Activated T-helper 1 cell treated with anti-CD3 and anti-CD28 coated beads, Interleukin-2, amount 50 U/mL, for 16 hours (primary cell): ENCODE measurements at places on chromosomes 6 and 20.

GRCh38 chr20:46215913-46216707 lies 92.2 kb downstream of the CDH22 start:
- DNase-seq = no peak

DNA sequence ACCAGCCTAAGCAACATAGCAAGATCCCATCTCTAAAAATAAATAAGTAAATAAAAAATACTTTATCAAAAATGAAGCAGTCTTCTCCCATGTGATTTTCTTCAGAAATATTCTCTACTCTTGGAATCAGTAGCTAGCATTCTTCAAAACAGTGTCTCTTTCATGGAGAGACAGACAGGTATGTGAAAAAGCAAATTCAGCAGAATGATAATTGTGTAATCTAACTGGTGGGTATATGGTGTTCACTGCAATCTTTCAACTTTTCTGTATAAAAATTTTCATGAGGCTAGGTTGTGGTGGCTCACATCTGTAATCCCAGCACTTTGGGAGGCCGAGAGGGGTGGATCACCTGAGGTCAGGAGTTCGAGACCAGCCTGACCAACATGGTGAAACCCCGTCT lies 7.9 kb downstream of the MRS2 start:
- DNase-seq = no peak

DNA sequence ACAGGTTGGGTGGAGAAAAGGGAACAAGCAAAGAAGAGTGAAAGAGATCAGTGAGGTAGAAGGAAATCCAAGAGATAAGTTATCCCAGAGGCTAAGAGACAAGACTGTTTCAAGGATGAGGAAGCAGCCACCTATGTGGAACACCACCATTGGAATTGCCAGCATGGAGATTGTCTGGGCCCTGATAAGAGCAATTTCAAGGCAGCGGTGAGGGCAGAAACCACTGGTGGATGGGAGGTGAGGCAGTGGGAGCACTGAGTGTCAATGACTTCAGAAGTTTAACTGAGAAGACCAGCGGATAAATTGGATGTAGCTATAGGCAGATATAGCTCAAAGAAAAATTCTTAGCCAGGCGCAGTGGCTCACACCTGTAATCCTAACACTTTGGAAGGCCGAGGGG lies 56.7 kb downstream of the SNX5 start:
- no peak for DNase-seq

DNA sequence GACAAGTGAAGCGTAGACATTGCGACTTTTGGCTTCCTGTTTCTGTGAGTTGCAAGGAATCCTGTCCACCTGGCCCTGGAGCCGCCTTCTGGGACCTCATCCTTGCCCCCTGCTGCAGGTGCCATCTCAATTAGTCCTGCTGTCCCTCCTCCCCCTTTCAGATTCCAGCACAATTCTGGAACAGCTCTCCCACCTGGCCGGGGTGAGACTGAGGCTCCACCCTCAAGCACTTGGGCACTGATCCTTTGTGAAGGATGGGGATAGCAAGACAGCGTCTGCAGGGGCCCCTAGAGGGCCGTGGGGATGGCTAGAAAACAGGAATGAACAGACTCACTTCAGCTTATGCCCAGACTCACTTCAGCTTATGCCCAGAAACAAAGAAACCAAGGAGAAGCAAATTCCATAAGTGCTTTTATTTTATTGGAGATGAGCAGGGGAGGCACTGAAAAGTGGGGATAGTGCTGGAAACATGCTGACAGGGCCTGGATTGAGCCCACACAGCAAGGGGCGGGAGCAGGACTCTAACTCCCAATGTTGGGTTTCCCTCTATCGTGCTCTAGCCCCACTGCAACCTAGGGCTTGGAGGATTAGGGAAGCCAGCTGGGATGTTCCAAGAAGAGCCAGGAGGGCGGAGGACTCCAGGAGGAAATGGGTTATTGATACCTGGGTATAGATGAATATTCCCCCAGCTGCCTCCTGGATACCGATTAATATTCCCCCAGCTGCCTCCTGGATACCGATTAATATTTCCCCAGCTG lies 1.4 kb downstream of the C6orf15 start:
- DNase-seq = no peak

DNA sequence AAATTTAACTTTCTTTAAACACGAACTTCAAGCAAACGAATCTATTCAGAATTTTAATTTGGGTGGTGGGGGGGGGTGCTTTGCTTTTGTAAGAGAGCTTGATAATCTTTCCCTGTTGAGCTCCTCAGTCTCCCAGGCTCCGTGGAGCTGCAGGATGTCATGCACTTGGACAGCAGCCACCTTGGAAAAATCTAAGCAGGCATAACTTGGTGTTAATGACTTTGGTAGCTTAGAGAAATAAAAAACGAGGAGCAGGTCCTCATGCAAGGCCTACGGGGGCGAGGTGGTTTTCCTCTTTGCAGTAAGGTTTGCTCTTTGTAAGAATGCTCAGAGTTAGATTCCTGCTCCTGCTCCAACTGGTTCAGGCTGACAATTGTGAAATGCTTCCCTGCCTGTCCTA lies 102.3 kb downstream of the EDN1 start:
- no peak for DNase-seq

DNA sequence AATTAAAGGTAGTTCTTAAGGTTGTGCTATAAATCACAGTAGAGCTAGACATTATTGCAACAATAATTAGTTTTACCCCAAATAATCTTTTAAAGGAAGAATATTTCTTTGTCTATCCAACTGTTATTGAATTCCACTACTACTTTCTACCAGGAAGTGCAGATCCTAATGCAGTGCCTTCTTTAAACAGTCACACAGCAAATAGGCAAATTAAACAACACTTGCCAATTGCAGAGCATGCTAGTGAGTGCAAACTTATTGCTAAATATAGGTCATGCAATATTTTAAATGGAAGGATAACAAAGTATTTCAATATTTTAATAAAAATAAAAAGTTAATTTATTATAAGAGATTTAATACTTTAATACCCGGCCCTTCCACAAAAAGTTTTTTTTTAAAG lies 107.3 kb upstream of the BCLAF1 start:
- DNase-seq = no peak

DNA sequence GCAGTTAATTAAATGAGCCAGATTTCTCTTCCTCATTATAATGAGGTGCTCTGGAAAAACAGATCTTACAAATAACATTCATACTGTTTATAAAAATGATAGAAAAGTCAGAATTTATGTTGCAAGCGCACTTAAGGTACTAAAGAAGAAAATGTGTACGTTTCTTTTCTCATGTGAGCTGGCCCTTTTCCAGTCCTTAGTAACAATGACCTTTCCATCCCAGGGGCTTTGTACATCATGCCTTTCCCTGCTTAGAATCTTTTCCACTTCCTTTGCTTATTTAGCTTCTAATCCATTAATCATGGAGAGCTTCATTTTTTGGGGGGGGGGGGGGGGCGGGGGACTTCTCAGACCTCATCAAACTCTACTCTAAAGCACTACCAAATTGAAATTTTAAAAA lies 4.8 kb downstream of the FBXO5 start:
- no peak for DNase-seq

DNA sequence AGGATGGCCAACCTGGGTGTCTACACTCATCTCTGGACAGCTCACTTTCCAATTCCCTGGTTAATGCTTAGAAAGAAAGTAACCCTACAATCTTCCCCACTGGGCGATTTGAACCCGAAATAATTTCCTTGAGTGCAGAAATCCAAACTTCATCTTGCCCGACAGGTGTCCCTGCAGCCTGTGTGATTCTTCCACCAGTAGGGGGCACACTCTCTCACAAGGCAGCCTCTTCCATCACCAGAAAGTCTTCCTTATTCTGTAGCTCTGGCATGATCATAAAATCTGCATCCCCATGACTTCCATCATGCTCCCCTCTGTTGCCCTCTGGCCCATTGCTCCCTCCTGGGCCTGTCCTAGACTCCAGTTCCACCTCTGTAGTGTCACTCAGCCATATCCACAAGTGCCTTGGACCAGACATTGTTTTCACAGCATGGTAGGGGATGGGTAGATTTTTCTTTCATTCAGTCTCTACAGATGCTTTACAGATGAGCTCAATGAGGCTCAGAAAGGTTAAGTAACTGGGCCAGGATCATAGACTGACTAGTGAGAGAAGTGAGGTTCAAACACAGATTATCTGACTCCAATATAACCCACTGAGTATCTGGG lies 170.4 kb upstream of the SPTLC3 start:
- no peak for DNase-seq
